ENCODE measurements at places on chromosomes 6 and 20.

DNA sequence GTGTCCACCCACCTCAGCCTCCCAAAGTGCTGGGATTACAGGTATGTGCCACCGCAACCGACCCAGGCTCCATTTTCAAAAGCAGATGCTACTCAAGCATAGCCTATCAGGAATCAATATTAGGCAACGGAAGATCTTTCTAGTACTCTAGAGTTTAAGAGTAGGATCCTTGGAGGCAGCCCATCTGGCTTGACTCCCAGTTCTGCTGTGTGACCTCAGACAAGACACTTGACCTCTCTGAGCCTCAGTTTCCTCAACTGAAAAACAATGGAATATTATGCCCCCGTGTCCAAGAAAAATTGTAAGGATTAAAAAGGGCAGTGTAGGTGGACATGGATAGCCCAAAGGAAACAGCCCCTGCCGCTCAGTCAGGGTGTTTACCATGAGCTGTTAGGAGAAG lies 14.5 kb downstream of the ADA start:
- no peak for DNase-seq

DNA sequence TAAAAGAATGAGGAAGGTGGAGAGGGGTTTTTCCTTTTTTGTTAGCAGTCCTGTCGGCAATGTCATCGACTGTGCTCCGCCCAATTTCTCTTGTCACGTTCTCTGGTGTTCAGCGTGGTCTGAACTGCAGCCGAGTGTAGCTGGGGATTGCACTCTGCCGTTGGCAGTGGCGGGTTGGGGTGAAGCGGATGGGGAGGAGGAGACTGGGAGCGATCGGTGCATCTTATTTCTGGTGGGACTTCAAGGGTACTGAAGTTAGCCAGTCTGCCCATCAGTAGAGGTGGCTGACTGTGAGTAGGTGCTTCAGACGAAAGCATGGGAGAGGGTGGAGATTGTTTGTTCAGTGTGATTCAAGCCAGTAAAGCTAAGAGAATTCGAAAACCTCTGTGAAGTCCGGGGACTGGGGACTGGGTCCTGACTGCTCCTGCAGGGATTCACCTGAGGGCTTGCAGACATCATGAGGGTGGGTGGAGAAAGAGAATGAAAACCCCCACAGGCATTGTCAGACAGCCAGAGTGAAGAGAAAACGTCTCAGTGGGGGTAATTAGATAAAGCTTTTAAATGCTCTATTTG lies 5.1 kb downstream of the RREB1 start:
- no peak for DNase-seq

- DNase-seq, result no peak
Observed at GRCh38 chr20:14647016-14647415, 309.6 kb upstream of the FLRT3 start.

GRCh38 chr6:1363729-1364572 lies 25.4 kb upstream of the FOXF2 start:
- peak; percentile 30 for DNase-seq

DNA sequence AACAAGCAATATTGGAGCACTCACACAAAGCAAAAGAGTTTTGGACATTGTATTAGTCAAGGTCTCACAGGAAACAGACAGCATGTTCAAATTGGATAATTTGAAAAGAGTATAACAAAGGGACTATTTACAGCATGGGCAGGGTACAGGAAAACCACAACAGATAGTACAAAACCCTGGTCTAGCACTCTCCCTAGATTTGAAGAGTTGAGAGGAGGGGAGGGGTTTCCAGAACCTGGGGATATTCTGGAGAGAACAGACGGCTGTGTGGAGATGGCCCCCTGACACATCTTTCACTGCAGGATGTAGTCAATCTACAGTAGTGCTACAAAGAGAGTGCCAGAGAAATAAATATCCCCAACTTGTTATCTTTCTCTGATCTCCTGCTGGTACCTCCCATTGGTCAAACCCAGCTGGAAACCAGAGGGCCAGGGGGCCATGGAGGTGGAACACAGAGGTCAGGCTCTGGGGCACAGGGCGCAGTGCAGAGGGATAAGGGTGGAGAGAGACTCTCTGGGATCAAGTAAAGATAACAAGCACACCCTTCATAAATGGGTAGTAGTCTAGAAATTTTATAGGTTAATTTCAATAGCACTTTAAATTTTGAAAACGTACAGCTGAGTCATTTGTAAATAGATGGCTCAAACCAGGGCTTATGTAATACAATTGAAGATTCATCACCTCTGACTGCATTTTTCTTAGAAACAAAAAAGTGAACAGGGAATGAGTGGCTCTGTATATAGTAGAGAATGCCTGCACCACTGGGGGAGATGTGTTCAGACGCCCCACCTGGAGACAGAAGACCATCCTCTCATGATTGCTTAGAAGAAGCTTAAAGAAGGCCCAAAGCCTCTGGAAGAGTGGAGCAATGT lies 25.7 kb downstream of the RCAN2 start:
- no peak for DNase-seq

All from HFF-Myc (cell line).